Aorta (tissue), 5 donors: ENCODE measurements at places on chromosomes 5 and 9. TPM values are rescaled to one million over a fixed set of nuclear protein-coding genes. Genes with fewer than 3 reads are reported as not detected.

DNA sequence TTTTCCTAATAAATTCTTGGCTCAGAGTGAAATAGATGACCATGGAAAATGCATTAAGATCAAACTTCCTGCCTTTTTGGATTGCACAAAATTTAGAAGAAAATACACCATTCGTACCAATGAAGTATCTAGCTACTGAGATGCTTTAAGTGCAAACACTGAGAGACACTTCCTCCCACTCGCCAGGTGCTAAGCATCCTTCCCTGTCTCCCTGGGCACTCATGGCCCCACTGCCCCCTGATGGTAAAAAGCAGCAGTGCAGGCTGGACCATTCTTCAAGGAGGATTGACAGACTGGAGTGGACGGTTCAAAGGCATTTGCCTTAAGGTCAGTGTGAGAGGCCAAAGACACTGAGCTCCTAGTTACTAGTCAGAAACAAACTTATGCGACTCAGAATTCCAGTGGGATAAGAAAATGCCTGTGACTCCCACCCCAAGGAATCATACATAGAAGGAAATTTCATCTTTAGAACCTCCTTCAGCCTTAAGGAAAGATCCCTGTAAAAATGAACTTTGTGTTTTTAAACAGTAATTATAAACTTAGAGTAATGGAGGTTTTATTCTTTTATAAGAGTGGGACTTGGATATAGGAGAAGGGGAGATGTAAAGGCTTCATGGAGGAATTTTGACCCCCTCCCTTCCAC is 86.0 kb upstream of the SLC30A5 start:
- no peak overlapping the region for H3K4me3 ChIP-seq
- H3K27me3 ChIP-seq = no peaks in the 10 kb centered on the region
- H3K4me1 ChIP-seq = no peaks in the 10 kb centered on the region
- no peaks in the 10 kb centered on the region for H3K36me3 ChIP-seq
- H3K27ac ChIP-seq = no peak overlapping the region
- peak; percentile 50 for DNase-seq

- no peak overlapping the region for H3K27ac ChIP-seq
- no peaks in the 10 kb centered on the region for H3K27me3 ChIP-seq
- H3K4me1 ChIP-seq = peaks cover 7% of the 10 kb centered on the region
- DNase-seq = no peak
Measured at GRCh38 chr5:122371511-122372151, 59.6 kb downstream of the SNCAIP start.

DNA sequence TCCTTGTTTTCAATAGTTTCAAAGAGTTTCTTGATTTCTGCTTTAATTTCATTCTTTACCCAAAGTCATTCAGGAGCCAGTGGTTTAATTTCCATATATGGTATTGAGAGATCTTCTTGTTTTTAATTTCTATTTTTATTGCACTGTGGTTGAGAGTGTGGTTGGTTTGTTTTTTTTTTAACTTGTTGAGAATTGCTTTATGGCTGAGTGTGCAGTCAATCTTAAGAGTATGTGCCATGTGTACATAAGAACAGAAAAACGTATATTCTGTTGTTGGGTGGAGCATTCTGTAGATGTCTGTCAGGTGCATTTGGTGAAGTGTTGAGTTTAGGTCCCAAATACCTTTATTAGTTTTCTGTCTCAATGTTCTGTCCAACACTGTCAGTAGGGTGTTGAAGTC is 26.7 kb upstream of the IPPK start:
- H3K4me3 ChIP-seq = no peak overlapping the region
- no peak for DNase-seq
- H3K27ac ChIP-seq = no peak overlapping the region
- H3K27me3 ChIP-seq = no peaks in the 10 kb centered on the region
- H3K36me3 ChIP-seq = no peaks in the 10 kb centered on the region

DNA sequence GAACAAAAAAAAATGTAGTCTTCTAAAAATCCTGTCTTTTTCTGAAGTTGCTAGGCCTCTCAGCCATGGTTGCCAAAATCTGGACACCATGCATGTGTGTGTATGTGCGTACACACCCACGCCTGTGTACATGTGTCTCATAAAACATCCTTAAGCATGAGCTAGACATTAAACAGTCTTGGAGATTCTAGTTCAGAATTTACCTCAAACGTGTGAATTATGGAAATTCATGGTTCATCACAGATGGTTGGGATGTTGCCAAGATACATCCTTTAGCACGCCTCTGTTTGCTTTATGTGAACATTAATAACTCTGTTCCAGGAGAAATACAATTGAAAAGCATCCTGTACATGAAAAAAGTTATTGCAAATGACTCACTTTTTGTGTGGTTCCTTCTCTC is 53.0 kb downstream of the F2RL2 start:
- H3K27ac ChIP-seq = no peak overlapping the region
- H3K4me1 ChIP-seq = no peaks in the 10 kb centered on the region
- DNase-seq = no peak

GRCh38 chr5:85069659-85070640 is 685.3 kb upstream of the EDIL3 start:
- no peaks in the 10 kb centered on the region for H3K36me3 ChIP-seq
- H3K4me3 ChIP-seq = no peak overlapping the region
- H3K4me1 ChIP-seq = no peaks in the 10 kb centered on the region

DNA sequence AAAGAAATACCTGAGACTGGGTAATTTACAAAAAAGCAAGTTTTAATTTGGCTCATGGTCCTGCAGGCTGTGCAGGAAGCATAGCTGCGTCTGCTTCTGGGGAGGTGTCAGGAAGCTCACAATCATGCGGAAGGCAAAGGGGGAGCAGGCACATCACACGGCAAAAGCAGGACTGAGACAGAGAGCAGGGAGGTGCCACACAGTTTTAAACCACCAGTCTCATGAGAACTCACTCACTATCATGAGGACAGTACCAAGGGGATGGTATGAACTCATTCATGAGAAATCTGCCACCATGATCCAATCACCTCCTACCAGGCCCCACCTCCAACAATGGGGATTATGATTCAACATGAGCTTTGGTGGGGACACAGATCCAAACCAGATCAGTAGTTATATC is 96.2 kb downstream of the OSTF1 start:
- no peak overlapping the region for H3K27ac ChIP-seq
- H3K4me1 ChIP-seq = no peaks in the 10 kb centered on the region
- no peaks in the 10 kb centered on the region for H3K36me3 ChIP-seq
- H3K4me3 ChIP-seq = no peak overlapping the region
- DNase-seq = no peak

- H3K36me3 ChIP-seq = no peaks in the 10 kb centered on the region
- H3K27ac ChIP-seq = no peak overlapping the region
- H3K27me3 ChIP-seq = no peaks in the 10 kb centered on the region
- no peaks in the 10 kb centered on the region for H3K4me1 ChIP-seq
- DNase-seq = no peak
- no peak overlapping the region for H3K4me3 ChIP-seq
Measured at GRCh38 chr9:38298503-38298902, 94.0 kb upstream of the ALDH1B1 start.

GRCh38 chr9:129968690-129969485 is 74.1 kb downstream of the FNBP1 start:
- H3K36me3 ChIP-seq = no peaks in the 10 kb centered on the region
- H3K4me3 ChIP-seq = no peak overlapping the region
- DNase-seq = no peak
- no peaks in the 10 kb centered on the region for H3K27me3 ChIP-seq

- no peaks in the 10 kb centered on the region for H3K27me3 ChIP-seq
- H3K36me3 ChIP-seq = no peaks in the 10 kb centered on the region
- no peak for DNase-seq
- no peak overlapping the region for H3K4me3 ChIP-seq
Measured at GRCh38 chr9:14066032-14066431, 247.9 kb downstream of the NFIB start.

DNA sequence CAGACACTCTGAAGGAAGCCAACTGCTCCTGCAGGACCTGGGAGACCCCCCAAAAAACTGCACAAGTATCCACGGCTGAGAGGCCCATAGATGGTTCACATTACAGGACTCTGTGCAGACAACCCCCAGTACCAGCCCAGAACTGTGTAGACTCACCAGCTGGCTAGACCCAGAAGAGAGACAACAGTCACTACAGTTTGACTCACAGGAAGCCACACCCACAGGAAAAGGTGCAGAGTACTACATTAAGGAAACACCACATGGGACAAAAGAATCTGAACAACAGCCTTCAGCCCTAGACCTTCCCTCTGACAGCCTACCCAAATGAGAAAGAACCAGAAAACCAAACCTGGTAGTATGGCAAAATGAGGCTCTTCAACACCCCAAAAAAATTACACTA is 281.2 kb upstream of the RGMB start:
- no peaks in the 10 kb centered on the region for H3K27me3 ChIP-seq
- no peaks in the 10 kb centered on the region for H3K36me3 ChIP-seq
- H3K27ac ChIP-seq = no peak overlapping the region
- H3K4me3 ChIP-seq = no peak overlapping the region
- DNase-seq = no peak
- no peaks in the 10 kb centered on the region for H3K4me1 ChIP-seq

GRCh38 chr9:90517103-90517502 is 125.5 kb downstream of the DIRAS2 start:
- H3K27me3 ChIP-seq = no peaks in the 10 kb centered on the region
- DNase-seq = no peak
- H3K36me3 ChIP-seq = no peaks in the 10 kb centered on the region
- no peak overlapping the region for H3K4me3 ChIP-seq
- no peak overlapping the region for H3K27ac ChIP-seq
- no peaks in the 10 kb centered on the region for H3K4me1 ChIP-seq

DNA sequence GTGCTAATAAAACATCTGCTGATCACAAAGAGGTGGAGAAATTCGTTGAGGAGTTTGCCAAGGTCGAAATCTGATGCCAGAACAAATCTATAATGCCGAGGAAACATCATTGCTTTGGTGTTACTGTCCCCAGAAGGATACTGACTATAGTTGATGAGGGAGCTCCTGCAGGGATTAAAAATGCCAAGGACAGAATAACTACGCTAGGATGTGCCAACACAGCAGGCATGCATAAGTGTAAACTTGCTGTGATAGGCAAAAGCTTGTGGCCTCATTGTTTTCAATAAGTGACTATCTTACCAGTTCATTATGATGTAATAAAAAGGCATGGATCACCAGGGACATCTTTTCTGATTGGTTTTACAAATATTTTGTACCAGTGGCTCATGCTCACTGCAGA is 66.8 kb upstream of the ADCY2 start:
- DNase-seq = no peak
- no peak overlapping the region for H3K4me3 ChIP-seq
- no peaks in the 10 kb centered on the region for H3K27me3 ChIP-seq
- H3K36me3 ChIP-seq = no peaks in the 10 kb centered on the region
- H3K4me1 ChIP-seq = no peaks in the 10 kb centered on the region
- no peak overlapping the region for H3K27ac ChIP-seq

GRCh38 chr9:21350787-21351186 is at the start of gene IFNA6:
IFNA6 (minus strand) TSS chr9:21350887; CDS start chr9:21350887, 0 bp downstream.
- H3K4me3 ChIP-seq = no peak within 1 kb of the TSS
- H3K4me1 ChIP-seq = no peaks in the 10 kb centered on the region
- H3K27me3 ChIP-seq = no peaks in the 10 kb centered on the region

- H3K27ac ChIP-seq = no peak overlapping the region
- no peak for DNase-seq
- no peaks in the 10 kb centered on the region for H3K27me3 ChIP-seq
- H3K36me3 ChIP-seq = no peaks in the 10 kb centered on the region
- no peaks in the 10 kb centered on the region for H3K4me1 ChIP-seq
Measured at GRCh38 chr9:120846251-120846889, 3.6 kb upstream of the PSMD5 start.

- H3K36me3 ChIP-seq = no peaks in the 10 kb centered on the region
- no peak overlapping the region for H3K27ac ChIP-seq
- no peaks in the 10 kb centered on the region for H3K4me1 ChIP-seq
- no peak overlapping the region for H3K4me3 ChIP-seq
- H3K27me3 ChIP-seq = no peaks in the 10 kb centered on the region
Measured at GRCh38 chr9:87950765-87951488, 23.4 kb downstream of the CDK20 start.

DNA sequence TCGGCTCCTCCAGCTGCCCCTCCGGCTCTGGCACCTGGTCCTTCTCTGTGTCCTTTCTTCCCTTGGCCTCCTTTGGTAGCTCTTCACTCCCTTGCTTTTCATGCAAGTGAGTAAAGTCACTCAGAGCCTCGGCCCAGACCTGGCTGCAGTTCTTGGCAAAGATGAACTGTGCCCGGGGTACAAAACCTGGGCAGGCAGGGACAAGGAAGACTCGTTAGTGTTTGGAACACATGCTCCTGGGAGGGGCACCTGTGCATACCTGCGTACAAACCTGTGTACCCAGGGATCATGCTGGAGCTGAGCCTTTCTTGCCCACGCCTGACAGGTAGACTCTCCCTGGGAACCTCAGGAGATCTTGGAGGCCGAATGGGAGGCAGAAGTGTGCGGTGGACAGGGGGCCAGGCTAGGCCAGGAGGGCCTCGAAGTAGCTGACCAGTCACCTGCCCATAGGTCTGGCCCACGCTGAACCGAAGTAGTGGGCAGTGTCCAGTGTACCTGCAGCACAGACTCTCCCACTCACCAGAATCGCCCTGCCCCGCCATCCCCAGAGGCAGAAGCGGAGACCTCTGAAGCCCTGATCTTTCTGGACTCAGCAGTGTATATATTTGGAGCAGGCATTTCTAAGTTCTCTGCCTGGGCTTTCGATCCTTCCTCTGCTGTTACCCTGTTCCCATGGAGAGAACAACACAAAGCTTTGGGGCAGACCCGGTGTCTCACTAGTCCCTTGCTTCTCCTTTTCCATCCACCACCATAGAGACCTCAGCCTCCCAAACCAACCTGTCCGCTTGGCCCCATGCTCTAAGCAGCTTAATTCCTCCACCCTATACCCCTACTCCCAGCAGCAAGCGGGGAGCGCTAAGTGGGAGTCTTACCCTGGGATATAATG is 41.9 kb upstream of the TESK1 start:
- H3K4me3 ChIP-seq = no peak overlapping the region
- peak overlapping the region; percentile 46 for H3K27ac ChIP-seq

- H3K27me3 ChIP-seq = no peaks in the 10 kb centered on the region
- H3K27ac ChIP-seq = no peak overlapping the region
- DNase-seq = no peak
- no peaks in the 10 kb centered on the region for H3K36me3 ChIP-seq
Measured at GRCh38 chr5:160991205-160991604, 139.2 kb upstream of the ATP10B start.

- H3K4me3 ChIP-seq = no peak overlapping the region
- H3K4me1 ChIP-seq = no peaks in the 10 kb centered on the region
- H3K27me3 ChIP-seq = no peaks in the 10 kb centered on the region
- no peaks in the 10 kb centered on the region for H3K36me3 ChIP-seq
Measured at GRCh38 chr5:67166460-67167285, 29.9 kb downstream of the CD180 start.

GPR21 gene
- total RNA-seq = 13.9 TPM

TJP2 gene
- 115 TPM for total RNA-seq

SNCB gene
- total RNA-seq = not detected

PLAC8L1 gene
- total RNA-seq = 0.87 TPM

PLPPR1 gene
- not detected for total RNA-seq

PRRT1B gene
- total RNA-seq = not detected

CTNND2 gene
- 0.24 TPM for total RNA-seq

SLCO4C1 gene
- 0.39 TPM for total RNA-seq

AIF1L gene
- total RNA-seq = 17.4 TPM

PCDHA1 gene
- not detected for total RNA-seq

LEAP2 gene
- total RNA-seq = 1.3 TPM

ACOT12 gene
- total RNA-seq = 0.18 TPM
